ENCODE measurements at places on chromosomes 5 and 9.
A peak's percentile ranks its signal among the peaks of the same experiment; 100 is the strongest.

DNA sequence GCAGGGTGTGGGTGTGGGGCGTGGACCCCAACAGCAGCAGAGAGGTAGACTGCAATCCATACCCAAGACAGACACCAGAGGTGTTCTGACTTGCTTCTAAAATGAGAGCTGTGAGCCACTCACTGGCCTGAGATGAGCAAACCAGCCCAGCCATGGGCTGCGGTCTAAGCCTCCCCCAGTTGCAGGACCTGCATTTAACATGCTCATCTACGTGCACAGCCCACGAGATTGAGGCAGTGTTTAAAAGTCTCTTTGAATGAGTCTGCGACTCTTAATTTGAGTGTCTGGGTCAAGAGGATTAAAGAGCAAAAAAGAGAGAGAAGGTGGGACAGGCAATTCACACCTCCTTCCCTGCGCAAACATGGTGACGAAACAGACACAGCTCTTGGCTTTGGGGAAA lies 5.9 kb downstream of the SURF4 start:
- peaks cover 77% of the 10 kb centered on the region for H3K4me1 ChIP-seq
- peak overlapping the region; percentile 96 for H3K27ac ChIP-seq
- H3K36me3 ChIP-seq, result peaks cover 53% of the 10 kb centered on the region
- H3K4me3 ChIP-seq, result peak overlapping the region; percentile 74
- no peaks in the 10 kb centered on the region for H3K27me3 ChIP-seq

DNA sequence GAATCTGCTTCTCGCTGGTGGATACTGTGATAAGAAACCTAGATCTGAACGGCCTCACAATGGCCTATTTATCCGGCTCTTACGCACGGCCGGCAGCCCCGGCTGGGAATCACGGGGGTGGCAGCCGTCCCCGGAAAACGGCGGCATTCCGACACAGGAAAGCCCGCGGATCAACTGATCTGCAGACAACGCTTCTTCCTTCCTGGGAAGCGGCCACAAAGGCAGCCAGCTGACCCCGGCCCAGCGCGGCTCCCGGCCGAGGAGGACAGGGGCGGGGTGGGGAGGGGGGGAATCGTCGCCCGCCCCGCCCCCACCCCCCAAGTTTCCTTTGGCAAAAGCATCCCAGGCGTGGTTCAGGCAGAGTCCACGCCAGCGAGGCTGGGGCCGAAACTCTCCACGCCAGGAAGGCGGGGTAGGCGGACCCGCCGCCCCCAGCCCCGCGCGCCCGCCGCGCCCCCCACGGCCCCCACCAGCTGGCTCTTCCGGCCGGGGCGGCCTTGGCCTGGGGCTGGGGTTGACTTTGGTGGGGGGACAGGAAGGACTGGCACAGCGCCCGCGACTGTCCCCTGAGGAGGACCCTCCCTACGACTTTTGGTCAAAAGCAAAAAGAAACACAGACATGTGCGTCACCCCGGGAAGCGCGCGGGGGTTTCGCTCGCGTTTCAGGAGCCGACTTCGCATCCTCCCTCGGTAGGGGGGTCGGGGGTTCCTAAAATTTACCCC lies 247.7 kb upstream of the ANKRD55 start:
- peak overlapping the region; percentile 64 for H3K27ac ChIP-seq

- no peak for DNase-seq
- no peaks in the 10 kb centered on the region for H3K36me3 ChIP-seq
- H3K4me3 ChIP-seq, result no peak overlapping the region
- no peak overlapping the region for H3K27ac ChIP-seq
- no peaks in the 10 kb centered on the region for H3K27me3 ChIP-seq
These were observed 94.6 kb downstream of the SEMA6A start for GRCh38 chr5:116479776-116480675.

- DNase-seq, result no peak
- H3K4me3 ChIP-seq, result no peak overlapping the region
- no peak overlapping the region for H3K27ac ChIP-seq
- peaks cover 6% of the 10 kb centered on the region for H3K4me1 ChIP-seq
- no peaks in the 10 kb centered on the region for H3K36me3 ChIP-seq
- H3K27me3 ChIP-seq, result peaks cover 52% of the 10 kb centered on the region
These were observed 26.5 kb downstream of the AFAP1L1 start for GRCh38 chr5:149298163-149298562.

GRCh38 chr5:173671121-173671949 lies 54.9 kb upstream of the BOD1 start:
- H3K4me1 ChIP-seq, result no peaks in the 10 kb centered on the region
- no peak overlapping the region for H3K27ac ChIP-seq
- H3K27me3 ChIP-seq, result peaks cover 34% of the 10 kb centered on the region
- no peaks in the 10 kb centered on the region for H3K36me3 ChIP-seq
- no peak for DNase-seq

- H3K4me3 ChIP-seq, result no peak overlapping the region
- DNase-seq, result no peak
- H3K4me1 ChIP-seq, result no peaks in the 10 kb centered on the region
- no peaks in the 10 kb centered on the region for H3K36me3 ChIP-seq
These were observed 81.0 kb upstream of the SLC25A51 start for GRCh38 chr9:37984672-37985611.

GRCh38 chr5:67732921-67733320 lies 482.6 kb upstream of the PIK3R1 start:
- H3K4me1 ChIP-seq, result no peaks in the 10 kb centered on the region
- H3K27ac ChIP-seq, result no peak overlapping the region
- H3K36me3 ChIP-seq, result no peaks in the 10 kb centered on the region
- peaks cover 42% of the 10 kb centered on the region for H3K27me3 ChIP-seq

GRCh38 chr5:88109818-88110217 lies 158.8 kb downstream of the TMEM161B start:
- peaks cover 2% of the 10 kb centered on the region for H3K36me3 ChIP-seq
- no peak overlapping the region for H3K4me3 ChIP-seq
- no peak for DNase-seq

- no peak overlapping the region for H3K4me3 ChIP-seq
- peaks cover 12% of the 10 kb centered on the region for H3K4me1 ChIP-seq
- H3K36me3 ChIP-seq, result peaks cover 12% of the 10 kb centered on the region
- H3K27ac ChIP-seq, result no peak overlapping the region
These were observed 2.6 kb upstream of the SNX18 start for GRCh38 chr5:54514841-54515432.

- no peaks in the 10 kb centered on the region for H3K36me3 ChIP-seq
- no peak overlapping the region for H3K27ac ChIP-seq
- H3K27me3 ChIP-seq, result no peaks in the 10 kb centered on the region
These were observed 451.3 kb upstream of the KLF4 start for GRCh38 chr9:107940616-107941595.

DNA sequence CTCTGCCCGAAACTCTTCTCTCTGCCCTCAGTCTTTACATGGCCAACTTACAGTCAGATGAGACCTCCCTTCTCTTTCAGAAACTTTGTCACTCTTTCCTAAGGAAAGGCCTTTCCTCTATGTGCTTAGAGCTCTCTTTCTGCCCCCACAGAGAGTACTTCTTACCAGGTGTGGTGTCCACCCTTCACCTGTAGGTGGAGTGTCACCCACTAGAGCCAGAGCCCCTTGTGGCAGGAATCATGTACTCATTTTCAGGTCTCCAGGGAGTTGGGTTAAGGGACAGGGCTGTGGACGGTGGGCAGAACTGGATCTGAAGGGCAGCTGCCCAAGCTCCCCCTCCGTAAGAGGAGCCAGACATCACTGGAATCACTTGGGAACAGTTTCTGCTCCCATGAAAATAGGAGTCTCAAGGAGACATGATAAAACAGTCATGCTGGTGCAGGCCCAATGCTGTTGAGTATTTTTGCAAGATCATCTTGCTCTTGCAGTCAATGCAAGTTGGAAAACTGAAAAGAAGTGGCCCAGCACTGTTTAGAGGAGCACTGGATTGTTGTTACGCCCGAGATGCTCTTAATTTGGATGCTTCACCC lies 436.7 kb downstream of the ZSWIM6 start:
- H3K36me3 ChIP-seq, result no peaks in the 10 kb centered on the region
- H3K27me3 ChIP-seq, result peaks cover 64% of the 10 kb centered on the region
- DNase-seq, result no peak
- H3K27ac ChIP-seq, result no peak overlapping the region

GRCh38 chr5:149528281-149529060 lies 22.8 kb downstream of the CSNK1A1 start:
- peak overlapping the region; percentile 41 for H3K27ac ChIP-seq
- DNase-seq, result no peak
- peak overlapping the region; percentile 1 for H3K4me3 ChIP-seq
- peaks cover 18% of the 10 kb centered on the region for H3K36me3 ChIP-seq
- peaks cover 72% of the 10 kb centered on the region for H3K4me1 ChIP-seq
- H3K27me3 ChIP-seq, result no peaks in the 10 kb centered on the region

GRCh38 chr9:12718482-12719026 lies 25.4 kb downstream of the TYRP1 start:
- no peak overlapping the region for H3K4me3 ChIP-seq
- H3K4me1 ChIP-seq, result no peaks in the 10 kb centered on the region
- no peak for DNase-seq
- H3K27me3 ChIP-seq, result no peaks in the 10 kb centered on the region

- peaks cover 27% of the 10 kb centered on the region for H3K4me1 ChIP-seq
- no peak overlapping the region for H3K27ac ChIP-seq
- no peak overlapping the region for H3K4me3 ChIP-seq
- H3K36me3 ChIP-seq, result peaks cover 21% of the 10 kb centered on the region
- DNase-seq, result no peak
- H3K27me3 ChIP-seq, result no peaks in the 10 kb centered on the region
These were observed 3.9 kb downstream of the ZDHHC12 start for GRCh38 chr9:128719919-128720605.

GRCh38 chr5:173968154-173968797 lies 20.7 kb upstream of the C5orf47 start:
- no peak overlapping the region for H3K4me3 ChIP-seq
- H3K27me3 ChIP-seq, result peaks cover 22% of the 10 kb centered on the region
- H3K36me3 ChIP-seq, result no peaks in the 10 kb centered on the region
- DNase-seq, result no peak
- H3K27ac ChIP-seq, result no peak overlapping the region

DNA sequence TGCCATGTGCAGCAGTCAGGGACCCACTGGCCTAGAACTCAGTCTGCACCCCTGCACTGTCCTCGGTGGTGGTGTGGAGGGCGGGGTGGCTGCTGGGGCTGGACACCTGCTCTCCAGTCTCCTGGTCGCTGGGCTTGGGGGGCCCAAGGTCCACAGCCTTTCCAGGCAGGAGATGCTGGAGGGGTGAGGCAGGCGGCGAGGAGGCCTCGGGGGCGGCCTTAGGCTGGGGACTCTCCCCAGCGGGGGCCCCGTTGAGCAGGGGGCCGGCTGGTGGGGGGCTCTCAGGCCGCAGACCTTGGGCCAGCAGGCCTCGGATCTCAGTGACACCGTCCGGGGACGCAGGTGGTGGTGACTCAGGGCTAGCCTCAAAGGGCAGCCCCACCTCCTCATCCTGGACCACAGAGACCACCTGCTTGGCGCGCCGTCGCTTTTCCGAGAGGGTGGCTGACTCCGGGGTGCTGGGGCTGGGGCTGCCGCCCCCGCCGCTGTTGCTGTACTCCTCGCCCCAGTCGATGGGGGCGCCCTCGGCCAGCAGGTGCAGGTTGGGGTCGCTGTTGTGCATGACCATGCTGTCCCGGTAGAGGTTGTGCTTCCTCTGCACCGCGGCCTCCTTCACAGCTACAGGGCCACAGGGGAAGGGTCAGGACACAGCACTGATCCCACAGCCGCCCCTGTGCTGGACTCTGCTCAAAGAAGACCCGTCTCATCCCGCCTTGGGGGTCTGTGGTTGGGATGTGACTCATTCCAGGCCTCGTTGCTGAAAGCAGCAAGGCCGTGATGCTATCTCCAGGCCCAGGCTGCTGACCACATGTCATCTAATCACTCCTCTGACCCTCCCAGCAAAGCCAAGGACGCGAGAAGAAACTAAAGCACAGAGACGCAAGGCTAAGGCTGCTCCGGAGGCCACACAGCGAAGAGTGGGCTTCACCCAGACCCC lies 55.8 kb downstream of the LRSAM1 start:
- peaks cover 2% of the 10 kb centered on the region for H3K36me3 ChIP-seq
- no peak for DNase-seq
- no peaks in the 10 kb centered on the region for H3K4me1 ChIP-seq
- no peak overlapping the region for H3K4me3 ChIP-seq

DNA sequence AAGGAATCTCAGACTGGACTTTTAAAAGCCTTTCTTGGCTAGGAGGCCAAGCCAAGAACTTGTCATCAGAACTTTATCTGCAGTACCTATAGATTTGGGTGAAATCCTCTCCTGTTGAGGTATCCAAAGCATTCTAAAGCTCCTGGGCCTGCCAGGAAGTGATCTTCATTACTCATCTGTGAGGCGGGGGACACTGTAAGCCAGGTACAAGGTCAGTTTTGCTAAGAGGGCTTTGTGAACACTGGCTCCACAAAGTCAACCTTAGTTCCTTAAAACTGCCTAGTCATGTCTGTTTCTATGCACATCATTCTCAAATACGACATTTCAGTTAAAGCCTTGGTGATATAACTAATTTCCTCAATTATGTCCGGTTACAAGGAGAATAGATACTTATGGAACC lies 236.7 kb downstream of the PIK3R1 start:
- no peaks in the 10 kb centered on the region for H3K4me1 ChIP-seq
- no peaks in the 10 kb centered on the region for H3K27me3 ChIP-seq
- no peaks in the 10 kb centered on the region for H3K36me3 ChIP-seq
- no peak overlapping the region for H3K4me3 ChIP-seq
- no peak for DNase-seq

GRCh38 chr5:111743988-111744387 lies 13.0 kb downstream of the NREP start:
- no peak for DNase-seq
- H3K27ac ChIP-seq, result no peak overlapping the region
- no peaks in the 10 kb centered on the region for H3K27me3 ChIP-seq
- H3K4me3 ChIP-seq, result no peak overlapping the region
- H3K36me3 ChIP-seq, result peaks cover 2% of the 10 kb centered on the region

DNA sequence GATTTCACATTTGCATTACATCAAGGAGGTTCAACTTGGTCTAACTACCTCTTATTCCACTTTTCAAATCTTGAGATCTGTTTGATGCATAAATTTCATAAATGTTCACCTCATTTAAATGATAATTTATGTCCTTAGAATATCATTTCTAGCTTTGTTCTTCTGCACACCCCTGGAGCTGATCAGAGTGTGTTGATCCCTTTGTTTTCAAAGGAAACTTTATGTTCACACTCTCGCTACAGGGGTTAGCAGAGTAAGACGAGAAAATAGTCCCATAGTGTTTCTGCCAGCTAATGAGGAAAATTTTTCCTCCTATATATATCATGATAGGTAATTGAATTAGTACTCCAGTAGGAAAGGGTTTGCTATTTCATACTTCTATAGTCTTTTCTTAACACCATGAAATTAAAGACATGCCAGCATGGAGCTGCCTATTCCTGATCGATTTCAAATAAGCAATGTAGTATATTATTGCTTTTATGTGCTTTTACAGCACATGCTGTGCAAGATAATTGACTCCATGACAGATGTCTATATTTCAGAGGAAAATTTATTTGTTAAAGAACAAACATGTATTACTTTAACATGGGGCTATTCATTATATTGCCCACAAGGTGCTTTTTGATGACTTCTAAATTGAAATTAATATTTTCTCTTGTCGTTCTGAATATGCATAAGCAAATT lies 4.8 kb upstream of the PAM start:
- DNase-seq, result no peak
- peaks cover 3% of the 10 kb centered on the region for H3K36me3 ChIP-seq
- peaks cover 8% of the 10 kb centered on the region for H3K4me1 ChIP-seq
- H3K27ac ChIP-seq, result no peak overlapping the region

GRCh38 chr9:135023088-135023785 lies 64.2 kb upstream of the OLFM1 start:
- peaks cover 11% of the 10 kb centered on the region for H3K27me3 ChIP-seq
- H3K27ac ChIP-seq, result no peak overlapping the region
- H3K4me1 ChIP-seq, result no peaks in the 10 kb centered on the region
- DNase-seq, result no peak
- H3K36me3 ChIP-seq, result no peaks in the 10 kb centered on the region
- no peak overlapping the region for H3K4me3 ChIP-seq

- no peaks in the 10 kb centered on the region for H3K27me3 ChIP-seq
- H3K4me1 ChIP-seq, result no peaks in the 10 kb centered on the region
- no peaks in the 10 kb centered on the region for H3K36me3 ChIP-seq
- no peak for DNase-seq
- H3K27ac ChIP-seq, result no peak overlapping the region
These were observed 292.4 kb downstream of the MRPS30 start for GRCh38 chr5:45101146-45101545.
